Mucosa of gallbladder (tissue), 1 donor: ENCODE measurements at places on chromosomes 5 and 9. TPM values are rescaled to one million over a fixed set of nuclear protein-coding genes. Genes with fewer than 3 reads are reported as not detected.
A peak's percentile ranks its signal among the peaks of the same experiment; 100 is the strongest.

The FOXD4L6 gene
- not detected for total RNA-seq

The PCDHB4 gene
- total RNA-seq, result 5.2 TPM

The NXNL2 gene
- total RNA-seq, result 1.9 TPM

- no peak for DNase-seq
Observed at GRCh38 chr5:25285136-25285535, 640.4 kb upstream of the CDH10 start.

DNA sequence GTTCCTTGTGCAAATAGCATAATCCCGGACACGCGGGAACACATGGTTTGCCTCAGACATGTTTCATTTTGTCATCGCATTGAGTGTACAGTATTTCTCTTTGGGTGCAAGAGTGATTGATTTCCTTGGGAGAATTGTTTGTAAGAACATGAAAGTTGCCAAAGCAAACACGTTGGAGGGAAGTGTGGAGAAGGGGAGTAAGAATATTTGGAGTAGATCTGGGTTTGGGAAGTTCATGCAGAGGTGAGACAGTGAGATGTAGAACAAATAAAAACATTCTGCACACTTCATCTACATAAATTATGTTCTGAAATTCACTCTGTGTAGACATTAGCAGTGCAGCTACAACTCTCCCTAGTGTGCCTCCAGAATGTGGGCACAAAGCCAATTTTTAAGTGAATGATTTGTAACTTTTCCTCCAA is 24.0 kb downstream of the FOXD1 start:
- DNase-seq, result no peak

DNA sequence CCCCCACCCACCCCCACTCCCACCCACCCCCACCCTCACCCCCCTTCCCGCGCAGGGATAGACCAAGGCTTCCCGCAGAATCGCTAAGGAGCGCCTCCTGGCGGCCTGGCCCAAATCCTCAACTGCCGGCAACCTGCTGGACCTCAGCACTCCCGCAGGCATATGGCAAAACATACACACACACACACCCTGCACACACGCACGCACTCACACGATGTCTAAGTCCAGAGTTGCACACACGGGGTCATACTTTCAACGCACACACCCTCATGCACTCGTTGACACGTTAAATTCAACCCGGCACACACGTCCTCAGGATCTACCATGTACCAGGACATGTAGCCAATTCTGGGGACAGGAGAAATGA is 1.7 kb downstream of the CPLX2 start:
- no peak for DNase-seq

- peak; percentile 46 for DNase-seq
Observed at GRCh38 chr5:52727576-52727975, 60.1 kb upstream of the ITGA1 start.

DNA sequence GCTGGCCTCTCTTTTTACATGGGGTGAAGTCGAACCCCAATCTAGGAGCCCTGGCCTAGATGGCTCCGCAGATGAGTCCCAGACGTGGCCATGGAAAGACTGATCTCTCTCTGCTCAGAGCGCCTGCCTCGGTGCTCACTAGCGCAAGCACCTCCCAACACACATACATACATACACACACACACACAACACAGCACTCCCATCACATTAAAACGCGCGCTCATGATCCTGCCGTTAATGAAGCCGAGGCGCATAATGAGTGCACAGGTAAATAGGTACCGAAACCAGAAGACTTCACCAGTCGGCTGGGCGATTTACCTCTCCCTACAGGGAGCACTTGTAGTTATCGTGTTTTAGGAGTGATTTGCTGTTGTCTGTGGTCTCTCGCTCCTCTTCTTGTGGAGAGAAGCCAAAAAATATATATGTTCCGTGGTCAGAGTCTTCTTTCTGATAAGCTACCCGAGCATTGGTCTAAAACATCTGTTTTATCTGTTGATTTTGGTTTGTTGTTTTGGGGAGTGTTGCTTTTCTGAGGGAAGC is 207.7 kb downstream of the MEF2C start:
- no peak for DNase-seq

DNA sequence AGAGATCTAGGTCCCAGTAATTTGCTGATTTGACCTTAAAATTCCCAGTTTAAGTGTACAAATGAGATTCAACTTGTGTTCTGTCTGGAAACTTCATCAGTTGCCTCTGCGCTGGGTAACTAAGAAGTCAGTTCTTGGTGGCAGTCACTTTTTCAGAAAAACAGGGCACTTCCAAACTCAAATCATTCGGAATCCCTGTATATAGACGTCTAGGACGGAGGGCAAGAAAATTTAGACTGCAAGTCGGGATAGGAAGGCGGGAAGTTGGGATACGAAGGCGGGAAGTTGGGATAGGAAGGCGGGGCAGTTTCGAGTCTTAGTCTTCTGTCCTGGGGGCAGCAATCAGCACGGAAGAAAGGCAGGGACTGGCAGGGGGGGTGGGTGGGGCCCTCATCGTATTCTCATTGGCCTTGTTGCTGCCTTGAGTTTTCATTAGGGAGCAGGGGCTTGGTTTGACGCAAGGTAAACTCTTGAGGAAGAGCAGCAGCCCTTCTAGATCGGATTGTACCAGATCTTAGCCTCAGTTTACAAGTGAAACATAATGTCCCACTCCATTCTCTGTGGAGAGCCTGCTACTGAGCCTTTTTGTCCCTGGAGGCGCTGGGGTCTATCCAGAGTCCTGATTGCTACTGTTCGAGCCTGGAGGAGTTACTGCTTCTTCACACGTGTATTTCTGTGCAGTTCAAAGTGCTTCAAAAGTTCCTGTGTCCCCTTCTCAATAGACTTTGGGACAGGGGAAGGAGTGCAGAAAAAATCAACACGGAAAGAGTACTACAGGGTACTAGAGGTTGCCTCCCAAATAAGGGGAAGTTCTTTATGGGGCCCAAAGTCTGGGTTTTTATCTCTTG is 2.7 kb upstream of the PURA start:
- no peak for DNase-seq

DNA sequence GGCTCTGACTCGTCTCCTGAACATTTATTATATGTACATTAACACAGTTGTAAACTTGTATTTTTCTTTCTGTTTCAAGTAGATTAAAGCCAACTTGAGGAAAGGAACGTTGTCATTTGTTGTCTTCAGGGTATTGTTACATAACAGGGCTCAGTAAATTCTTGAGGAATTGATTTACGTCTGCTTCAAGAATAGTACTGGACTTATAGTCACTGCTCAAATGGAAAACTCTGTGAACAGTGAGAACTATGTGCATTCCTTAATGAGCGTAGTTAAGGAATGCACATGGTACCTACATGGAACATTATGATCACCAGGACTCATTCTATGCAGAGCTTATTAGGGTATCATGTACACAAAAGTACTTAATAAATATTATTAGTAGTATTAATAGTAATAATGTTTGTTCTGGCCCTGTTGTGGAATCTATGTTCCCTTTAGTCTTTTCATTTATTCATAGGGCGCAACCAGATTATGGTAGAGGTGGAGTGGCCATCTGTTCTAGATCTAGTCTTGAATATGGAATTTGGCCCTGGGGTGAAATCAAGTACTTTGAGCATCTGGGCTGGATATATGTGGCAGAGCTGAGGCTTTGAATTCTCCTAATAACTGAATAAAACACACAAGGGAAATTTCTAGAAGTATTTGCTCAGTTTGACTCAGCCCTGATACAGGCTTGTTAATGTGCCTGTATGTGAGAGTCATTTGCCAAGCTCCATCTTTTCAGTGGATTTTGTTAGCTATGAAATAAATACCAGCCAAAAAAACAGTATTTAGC is 108.6 kb upstream of the SH3GL2 start:
- DNase-seq, result no peak

GRCh38 chr9:123251324-123251723 is 17.1 kb downstream of the STRBP start:
- DNase-seq, result no peak
